Dorsolateral prefrontal cortex (tissue), 122 donors: ENCODE measurements at places on chromosomes 1 and 21. TPM values are rescaled to one million over a fixed set of nuclear protein-coding genes. Genes with fewer than 3 reads are reported as not detected.

The OR2T12 gene
- total RNA-seq = not detected

The FCMR gene
- not detected for total RNA-seq

The C1orf141 gene
- total RNA-seq = not detected

The CFHR4 gene
- total RNA-seq = not detected

The RAB3GAP2 gene
- 54.5 TPM for total RNA-seq

The OLIG1 gene
- total RNA-seq = 116 TPM

The PDC gene
- total RNA-seq = not detected

The TSHB gene
- total RNA-seq = not detected

The ADARB1 gene
- 71.9 TPM for total RNA-seq

The HMCN1 gene
- 1.1 TPM for total RNA-seq

The MFSD2A gene
- 16.3 TPM for total RNA-seq

The LCE3B gene
- total RNA-seq = not detected

The SPRR1A gene
- not detected for total RNA-seq

The PAFAH2 gene
- 6.9 TPM for total RNA-seq

The ZNF683 gene
- total RNA-seq = not detected

The SLAMF8 gene
- 0.72 TPM for total RNA-seq

The GJA9 gene
- total RNA-seq = not detected

The CR1L gene
- total RNA-seq = not detected

The ASAP3 gene
- 27.8 TPM for total RNA-seq

The GNG4 gene
- total RNA-seq = 10.5 TPM

The NTNG1 gene
- total RNA-seq = 21.6 TPM

The AGO4 gene
- 21.0 TPM for total RNA-seq

The KCNH1 gene
- 48.6 TPM for total RNA-seq

The ATP6V0B gene
- 227 TPM for total RNA-seq

The FAM151A gene
- total RNA-seq = not detected

The AMY1C gene
- total RNA-seq = not detected

The OR2L13 gene
- total RNA-seq = 9.9 TPM

The GLIS1 gene
- total RNA-seq = 17.0 TPM

The OR2T5 gene
- not detected for total RNA-seq

The ASCL5 gene
- total RNA-seq = not detected

The NPR1 gene
- 1.8 TPM for total RNA-seq

The RGS8 gene
- total RNA-seq = 4.7 TPM

The IL24 gene
- not detected for total RNA-seq

The ZMYM4 gene
- total RNA-seq = 58.5 TPM

The FCRL5 gene
- not detected for total RNA-seq

The LDLRAP1 gene
- 36.1 TPM for total RNA-seq

The TENT5C gene
- total RNA-seq = 0.99 TPM

The TEDDM1 gene
- not detected for total RNA-seq

The AMY2A gene
- 2.2 TPM for total RNA-seq

The LAX1 gene
- total RNA-seq = not detected

The RGS13 gene
- total RNA-seq = not detected

The MYOC gene
- total RNA-seq = not detected

The APOBEC4 gene
- total RNA-seq = not detected

The LHX8 gene
- not detected for total RNA-seq

The TMEM54 gene
- total RNA-seq = 35.2 TPM

The ANKRD34A gene
- total RNA-seq = 33.2 TPM

The SH2D1B gene
- not detected for total RNA-seq

The TNFAIP8L2 gene
- 1.7 TPM for total RNA-seq

The PRPF38A gene
- total RNA-seq = 36.4 TPM
